ENCODE measurements at places on chromosomes 6 and 20.

DNA sequence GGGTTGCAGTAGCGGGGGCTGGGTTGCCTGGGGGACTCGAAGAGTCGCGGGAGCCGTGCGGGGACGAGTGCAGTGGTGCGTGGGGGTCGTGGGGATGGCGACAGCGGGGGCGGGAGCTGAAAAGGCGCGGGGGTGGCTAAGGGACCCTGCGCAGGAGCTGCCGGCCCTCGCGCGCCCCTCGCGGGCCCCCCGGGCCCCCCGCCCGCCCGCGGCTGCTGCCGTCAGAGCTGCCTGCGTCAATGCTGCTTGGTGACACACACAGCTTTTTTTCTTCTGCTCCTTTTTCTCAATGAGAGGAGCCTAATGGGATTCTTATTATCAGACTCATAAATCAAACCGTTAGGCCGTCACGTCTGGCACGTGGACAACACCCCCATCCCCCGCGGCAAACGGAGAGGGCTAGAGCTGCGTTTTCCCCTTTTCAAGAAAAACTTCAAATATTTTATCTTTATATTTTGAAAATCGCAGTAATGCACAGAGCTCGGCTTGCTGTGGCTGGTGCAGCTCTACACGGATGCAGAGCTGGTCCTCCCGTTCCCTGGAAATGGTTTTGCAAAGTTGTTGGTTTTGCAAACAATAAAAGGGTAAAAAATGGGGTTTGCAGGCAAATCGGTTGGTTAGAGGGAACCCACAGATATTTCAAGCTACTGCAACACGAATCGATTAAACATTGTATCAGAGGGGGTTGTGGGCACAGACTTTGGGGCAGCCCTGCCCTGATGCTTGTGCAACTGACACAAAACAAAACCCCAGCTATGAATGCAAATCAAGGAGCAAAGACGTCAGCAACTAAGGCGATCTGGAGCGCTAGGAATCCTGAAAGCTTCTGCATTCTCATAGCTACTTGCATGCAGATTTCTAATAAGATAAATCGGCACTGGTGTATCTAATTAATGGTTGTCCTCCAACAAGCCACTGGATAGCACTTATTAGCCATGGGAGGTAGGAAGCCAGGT is 161.4 kb downstream of the TBXT start:
- DNase-seq = no peak

- DNase-seq = no peak
These were observed 29.6 kb upstream of the TTPAL start for GRCh38 chr20:44445742-44446710.

GRCh38 chr20:31723069-31723318 is 326 bp upstream of the BCL2L1 start:
- DNase-seq = no peak

GRCh38 chr20:43917380-43917779 is 2.7 kb downstream of the TOX2 start:
- DNase-seq = no peak

All from stimulated activated CD4-positive, alpha-beta T cell treated with anti-CD3 and anti-CD28 coated beads, Interleukin-1b, Interleukin-23, amount 100 ng/mL, for 1 hour (primary cell).